ENCODE measurements at places on chromosomes 11 and 22.

- DNase-seq = no peak
Measured at GRCh38 chr22:31106001-31106571, 1.3 kb downstream of the SELENOM start.

DNA sequence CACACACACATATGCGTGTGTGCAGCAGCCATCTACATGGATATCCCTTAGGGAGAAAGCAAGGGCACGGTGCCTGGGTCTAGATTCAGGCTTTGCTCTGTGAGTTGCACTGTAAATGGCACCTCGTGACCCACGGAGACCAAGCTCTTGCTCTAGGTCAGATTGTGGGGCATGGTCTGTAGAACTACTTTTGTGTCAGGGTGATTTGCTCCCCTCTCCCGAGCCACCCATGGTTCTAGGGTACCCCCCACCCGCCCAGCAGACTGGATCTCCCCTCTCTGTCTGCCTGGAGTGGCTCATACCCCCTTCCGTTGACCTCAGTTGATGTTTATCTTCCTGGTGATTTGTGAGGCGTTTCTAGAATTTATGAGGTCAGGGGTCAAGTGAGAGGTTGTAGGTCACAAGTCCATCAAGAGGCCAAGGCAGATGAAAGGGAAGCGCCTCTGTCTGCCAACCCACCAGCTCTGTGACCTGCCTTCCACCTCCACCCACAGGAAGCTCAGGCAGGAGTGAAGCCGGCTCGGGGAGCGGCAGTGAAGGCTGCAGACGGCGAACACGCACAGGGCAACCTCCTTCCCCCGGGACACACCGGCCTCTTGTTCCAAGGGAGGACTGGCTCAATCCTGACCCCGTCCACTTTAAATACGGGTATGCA lies 76.2 kb upstream of the TTLL12 start:
- no peak for DNase-seq

- DNase-seq = peak; percentile 90
Measured at GRCh38 chr11:62546244-62546928, at the start of gene AHNAK. TSS of gene AHNAK (minus strand) at chr11:62546806. CDS start at chr11:62536098, 10,708 bp downstream.

- no peak for DNase-seq
Measured at GRCh38 chr11:92505689-92506088, 281.1 kb downstream of the FAT3 start.

DNA sequence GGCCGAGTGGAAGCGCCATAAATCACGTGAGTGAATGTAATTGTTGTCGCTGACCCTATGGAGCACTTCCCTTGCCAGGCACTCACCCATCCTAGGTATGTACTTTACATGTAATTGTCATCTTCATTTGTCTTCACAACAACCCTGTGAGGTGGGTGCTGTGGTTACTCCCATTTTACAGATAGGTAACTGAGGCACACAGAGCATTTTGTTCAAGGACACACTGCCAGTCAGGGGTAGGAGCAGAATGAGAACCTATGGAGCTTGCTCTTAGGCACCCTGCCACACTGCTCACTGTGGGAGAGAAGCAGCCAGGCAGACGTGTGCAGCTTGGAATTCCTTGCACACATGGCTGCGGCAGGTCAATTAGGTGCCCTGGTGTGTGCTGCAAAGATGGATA lies 785 bp upstream of the EFCAB6 start:
- no peak for DNase-seq

All from lower lobe of right lung (tissue), 2 donors.